Activated T-helper 9 cell treated with anti-CD3 and anti-CD28 coated beads, Interleukin-2, amount 50 U/mL, for 16 hours (primary cell): ENCODE measurements at places on chromosomes 1 and 21.
A peak's percentile ranks its signal among the peaks of the same experiment; 100 is the strongest.

DNA sequence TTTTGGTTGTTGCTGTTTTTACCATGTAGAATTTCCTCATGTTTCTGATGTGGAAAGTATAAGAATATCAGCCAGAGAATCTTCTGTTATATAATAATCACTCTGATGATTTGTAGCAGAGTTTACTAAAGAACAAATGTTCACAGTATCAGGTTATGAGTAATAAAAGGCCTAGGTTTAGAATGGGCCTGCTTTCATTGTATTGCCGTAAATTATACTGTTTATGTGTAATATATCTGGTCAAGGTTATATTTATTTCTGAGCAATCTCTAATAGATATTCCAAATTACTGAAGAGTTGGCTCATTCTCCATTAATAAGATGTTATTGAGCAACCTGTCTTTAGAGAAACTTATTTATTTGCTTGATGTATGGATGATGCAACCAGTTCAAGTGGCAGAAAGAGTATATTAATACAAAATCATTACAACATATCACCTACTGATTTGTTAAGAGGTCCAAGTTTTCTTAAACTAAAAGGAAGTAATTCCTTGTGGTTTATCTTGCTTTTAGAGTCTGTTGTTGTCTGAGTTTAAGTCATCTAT is 649.4 kb upstream of the CXADR start:
- DNase-seq, result no peak

DNA sequence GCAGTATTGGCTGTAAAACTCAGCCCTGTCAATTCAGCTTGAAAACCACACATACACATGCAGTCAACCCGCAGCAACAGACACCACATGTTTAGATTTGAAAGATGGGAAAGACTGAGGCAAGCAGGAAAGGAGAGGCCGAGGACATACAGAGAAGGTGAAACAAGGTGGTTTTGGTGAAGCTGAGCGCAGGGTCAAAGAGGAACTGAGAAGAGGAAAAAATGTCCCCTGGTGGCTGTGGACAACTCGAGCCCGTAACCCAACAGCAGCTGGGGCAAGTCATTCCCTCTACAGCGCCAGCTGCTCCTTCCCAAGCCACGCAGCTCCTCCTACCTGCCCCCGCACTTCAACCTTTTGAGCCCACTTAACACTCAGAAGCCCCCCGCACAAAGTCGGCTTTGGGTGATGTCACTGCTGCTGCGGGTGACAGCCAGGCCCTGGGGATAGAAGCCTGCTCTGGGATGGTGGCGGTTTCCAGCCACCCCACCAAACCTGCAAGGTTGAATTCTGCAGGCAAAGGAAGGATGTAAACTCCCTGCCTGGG is 63.0 kb downstream of the KCNN3 start:
- no peak for DNase-seq

GRCh38 chr21:45982758-45983648 is 1.4 kb downstream of the COL6A1 start:
- no peak for DNase-seq

- DNase-seq, result no peak
Measured at GRCh38 chr1:221881805-221882581, 140.1 kb upstream of the DUSP10 start.

- no peak for DNase-seq
Measured at GRCh38 chr1:162663086-162663485, 30.8 kb downstream of the DDR2 start.

DNA sequence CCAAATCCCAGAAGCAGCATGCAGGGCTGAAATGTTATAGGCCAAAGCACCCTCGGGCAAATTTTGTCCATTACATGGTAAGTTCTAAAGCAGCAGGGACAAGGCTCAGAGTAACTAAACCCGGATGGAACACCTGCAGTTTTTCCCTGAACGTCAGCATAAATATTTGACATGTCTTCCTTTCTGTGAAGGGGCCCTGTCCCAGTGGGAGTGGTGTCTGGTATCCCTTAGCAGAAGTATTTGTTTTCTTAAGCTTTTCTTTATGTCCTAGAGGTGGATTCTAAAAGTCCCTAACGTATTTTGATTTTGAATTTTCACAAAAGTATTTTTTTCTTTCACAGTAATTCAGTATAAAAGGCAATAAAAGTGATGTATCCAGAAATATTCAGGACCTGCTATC is 223.9 kb downstream of the ST6GALNAC3 start:
- no peak for DNase-seq

GRCh38 chr1:79694241-79694640 is 687.7 kb upstream of the ADGRL4 start:
- no peak for DNase-seq

- no peak for DNase-seq
Measured at GRCh38 chr1:64310760-64311159, 107.3 kb downstream of the UBE2U start.

DNA sequence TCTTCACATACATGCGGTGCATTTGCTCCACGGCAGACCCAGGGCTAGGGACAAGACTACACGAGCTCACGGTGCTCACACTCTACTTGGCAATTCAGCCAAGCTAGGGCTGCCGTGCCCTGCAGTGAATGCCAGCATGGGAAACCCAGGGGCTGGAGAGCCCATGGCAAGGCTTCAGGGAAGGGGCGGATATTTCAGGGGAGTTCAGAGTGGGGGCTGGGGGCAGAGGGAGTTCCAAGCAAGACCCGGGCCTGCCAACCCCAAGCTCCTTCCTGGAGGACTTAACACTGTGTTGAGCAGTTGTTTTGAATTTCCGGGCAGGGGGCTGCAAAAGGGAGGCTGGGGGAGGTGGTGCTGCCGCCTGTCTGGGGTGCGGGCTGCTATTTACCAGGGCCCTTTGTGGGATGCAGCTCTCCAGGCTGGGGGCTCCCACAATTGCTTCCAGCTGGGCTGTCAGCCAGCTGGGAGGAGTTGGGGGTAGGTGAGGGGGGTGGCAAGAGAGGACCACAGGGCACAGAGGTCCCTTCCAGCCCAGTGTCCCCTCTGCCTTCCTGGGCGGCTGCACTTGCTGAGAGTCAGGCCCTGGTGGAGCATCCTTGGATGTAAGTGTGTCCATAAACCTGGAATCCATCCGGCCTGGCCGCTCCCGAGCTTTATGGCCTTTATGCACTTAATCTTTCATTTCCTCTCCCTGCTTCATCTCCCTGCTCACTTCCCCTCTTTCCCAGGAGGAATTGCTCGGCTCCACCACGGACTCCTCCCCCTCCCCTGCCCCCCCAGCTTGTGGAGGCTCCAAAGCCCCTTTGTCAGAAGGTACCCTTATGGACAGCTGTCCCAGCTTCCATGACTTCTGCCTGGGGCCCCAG is 55.8 kb upstream of the SSBP3 start:
- DNase-seq, result no peak

- DNase-seq, result no peak
Measured at GRCh38 chr21:40830836-40831235, 16.1 kb downstream of the DSCAM start.

- DNase-seq, result no peak
Measured at GRCh38 chr1:240492832-240493440, 119.0 kb downstream of the GREM2 start.

GRCh38 chr1:112954017-112954650 is 1.9 kb downstream of the SLC16A1 start:
- no peak for DNase-seq

DNA sequence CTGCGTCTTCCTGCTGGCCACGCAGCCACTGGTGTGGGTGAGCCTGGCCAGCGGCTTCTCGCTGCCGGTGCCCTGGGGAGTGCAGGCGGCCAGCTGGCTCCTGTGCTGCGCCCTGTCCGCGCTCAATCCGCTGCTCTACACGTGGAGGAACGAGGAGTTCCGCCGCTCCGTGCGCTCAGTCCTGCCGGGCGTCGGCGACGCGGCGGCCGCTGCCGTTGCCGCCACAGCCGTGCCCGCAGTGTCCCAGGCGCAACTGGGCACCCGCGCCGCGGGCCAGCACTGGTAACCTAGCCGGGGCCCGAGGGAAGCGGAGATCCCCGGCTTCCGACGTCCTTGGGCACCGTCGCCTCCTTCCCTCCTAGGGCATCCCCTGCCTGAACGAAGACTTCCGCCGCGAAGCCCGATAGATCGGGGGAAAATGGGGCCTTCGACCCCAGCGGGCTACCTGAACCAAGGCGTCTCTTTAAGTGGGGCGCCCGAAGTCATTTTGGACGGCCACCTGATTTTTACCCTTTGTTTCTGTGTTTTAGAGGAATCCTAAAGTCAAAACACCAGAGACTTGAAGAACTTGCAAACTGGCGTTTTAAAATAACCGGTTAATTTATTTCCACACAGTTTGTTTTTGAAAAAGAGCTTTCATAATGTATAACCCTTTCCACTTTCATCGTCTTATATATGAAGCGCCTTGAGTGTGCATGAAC is 2.0 kb downstream of the GPR88 start:
- DNase-seq, result no peak

GRCh38 chr1:14549897-14550620 is 48.4 kb upstream of the KAZN start:
- no peak for DNase-seq

GRCh38 chr1:70675737-70676156 is 264.7 kb downstream of the CTH start:
- no peak for DNase-seq

DNA sequence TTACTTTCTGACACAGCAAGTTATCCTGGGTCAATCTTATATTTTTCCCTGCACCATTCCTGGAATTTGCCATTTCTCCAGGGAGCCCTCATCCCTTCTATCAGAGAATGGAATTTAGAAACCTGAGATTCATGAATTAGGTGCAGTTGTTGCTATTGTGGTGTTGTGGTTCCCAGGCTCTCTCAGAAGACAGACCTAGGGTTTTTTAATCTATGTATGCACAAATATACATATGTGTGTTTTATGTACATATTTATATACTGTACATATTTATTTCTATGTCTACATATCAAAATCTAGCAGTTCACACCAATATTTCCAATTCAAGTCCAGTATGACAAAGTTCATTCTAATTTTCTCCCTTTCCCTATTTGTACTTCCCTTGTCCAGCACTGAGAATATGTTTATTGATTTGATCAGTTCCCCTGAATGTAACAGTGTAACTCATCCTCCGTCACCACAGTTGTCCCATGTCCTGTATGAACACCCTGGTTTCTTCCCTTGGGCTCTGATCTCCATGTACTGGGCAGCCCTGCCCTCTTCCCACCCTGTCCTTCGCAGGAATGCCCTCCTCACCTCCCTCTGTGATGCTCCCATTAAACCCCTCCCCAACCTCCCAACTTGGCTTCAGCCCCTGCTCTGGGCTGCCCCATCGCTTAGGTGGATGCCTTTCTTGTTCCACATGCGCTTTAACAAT is 145.5 kb downstream of the VPS13D start:
- DNase-seq, result no peak

DNA sequence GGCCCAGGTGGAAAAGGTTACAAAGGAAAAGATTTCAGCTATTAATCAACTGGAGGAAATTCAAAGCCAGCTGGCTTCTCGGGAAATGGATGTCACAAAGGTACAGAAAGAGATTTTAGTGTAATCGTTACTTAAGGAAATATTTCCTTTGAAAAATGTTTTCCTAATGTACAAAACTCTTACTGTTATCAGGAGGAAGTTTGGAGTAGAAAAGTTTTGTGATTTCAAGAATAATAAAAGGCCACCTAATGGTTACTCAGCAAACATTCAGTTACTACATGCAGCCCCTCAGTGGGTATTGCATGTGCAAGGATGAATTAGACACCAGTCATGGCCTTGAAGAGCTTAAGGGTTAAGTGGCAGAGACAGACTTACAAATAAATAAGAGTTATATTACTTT is 85.2 kb downstream of the SDCCAG8 start:
- DNase-seq, result no peak

- peak; percentile 28 for DNase-seq
Measured at GRCh38 chr1:212012034-212012740, 23.2 kb downstream of the INTS7 start.

- no peak for DNase-seq
Measured at GRCh38 chr1:7596126-7596965, 174.8 kb upstream of the VAMP3 start.

- no peak for DNase-seq
Measured at GRCh38 chr1:116218922-116219321, 107.7 kb downstream of the MAB21L3 start.

DNA sequence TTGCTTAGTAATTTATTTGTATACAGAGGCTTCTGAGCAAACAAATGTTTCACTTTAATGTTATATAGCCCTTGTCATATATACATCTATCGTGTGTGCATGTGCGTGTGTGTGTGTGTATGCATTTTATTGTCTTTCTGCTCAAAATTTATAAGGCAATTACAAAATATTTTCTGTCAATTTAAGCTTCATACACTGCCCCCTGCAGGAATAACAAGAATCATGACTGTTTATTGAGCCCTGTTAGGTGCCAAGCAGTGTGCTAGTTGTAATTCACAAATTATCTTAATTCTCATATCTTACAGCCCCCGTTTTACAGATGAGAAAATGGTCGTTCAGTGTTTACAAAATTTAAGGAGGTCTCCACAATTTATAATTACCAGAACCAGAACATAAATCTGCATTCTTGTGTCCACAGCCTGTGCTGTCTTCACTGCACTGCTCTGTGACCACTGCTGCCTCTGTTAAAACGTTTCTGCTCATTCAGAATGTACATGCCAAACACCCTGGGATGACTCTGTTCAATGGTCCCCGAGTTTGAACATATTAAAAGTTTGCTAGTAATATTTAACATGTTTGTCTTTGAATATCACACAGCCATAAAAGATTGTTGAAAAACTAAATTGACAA is 181.3 kb downstream of the ATP6V1G3 start:
- no peak for DNase-seq

DNA sequence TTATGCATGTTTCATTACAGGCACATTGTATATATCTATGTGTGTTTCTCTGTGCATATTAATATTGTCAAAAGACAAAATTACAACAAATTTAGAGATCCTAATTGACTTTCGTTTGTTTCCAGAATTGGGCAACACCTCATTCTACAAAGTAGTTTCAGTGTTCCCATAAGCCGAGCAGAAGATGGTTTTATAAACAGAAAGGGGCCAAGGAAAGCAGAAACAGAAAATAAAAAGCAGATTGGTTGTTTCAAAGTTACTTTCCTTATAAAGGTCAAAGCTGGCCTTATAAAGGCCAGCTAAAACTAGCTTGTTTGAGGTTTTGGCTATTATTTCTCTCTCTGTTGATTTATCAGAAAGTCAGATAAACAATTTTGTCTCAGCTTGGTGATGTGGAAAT is 116.2 kb upstream of the FGGY start:
- DNase-seq, result no peak

DNA sequence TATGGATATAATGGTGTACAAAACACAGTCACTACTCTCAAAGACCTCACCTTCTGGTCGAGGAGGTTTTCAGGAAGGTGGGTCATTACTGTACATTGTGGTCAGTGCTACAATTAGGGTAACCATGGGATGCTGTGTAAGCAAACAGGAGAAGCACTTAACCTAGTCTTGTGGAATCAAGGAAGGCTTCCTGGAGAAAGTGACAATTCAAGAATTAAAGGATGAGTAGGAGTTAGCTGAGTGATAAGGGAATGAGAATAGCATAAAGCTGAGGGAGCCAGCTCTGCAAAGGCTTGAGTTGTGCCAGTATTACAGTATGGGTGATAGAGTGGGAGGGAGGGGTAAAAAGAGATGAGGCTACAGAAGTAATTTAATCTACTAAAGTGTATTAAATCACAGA is 17.2 kb downstream of the NEXN start:
- no peak for DNase-seq

DNA sequence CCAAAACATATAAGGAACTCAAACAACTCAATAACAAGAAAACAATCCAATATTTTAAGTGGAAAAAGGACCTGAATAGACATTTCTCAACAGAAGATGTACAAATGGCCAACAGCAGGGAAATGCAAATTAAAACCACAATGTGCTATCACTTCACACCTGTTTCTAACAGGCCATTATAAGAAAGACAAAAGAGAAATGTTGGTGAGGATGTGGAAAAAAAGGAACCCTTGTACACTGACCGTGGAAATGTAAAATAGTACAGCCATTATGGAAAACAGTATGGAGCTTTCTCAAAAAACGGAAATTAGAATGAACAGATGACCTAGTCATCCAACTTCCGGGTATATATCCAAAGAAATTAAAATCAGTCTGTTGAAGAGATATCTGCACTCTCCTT is 37.8 kb upstream of the CD2 start:
- DNase-seq, result no peak
